ENCODE measurements at places on chromosomes 1 and 21.

DNA sequence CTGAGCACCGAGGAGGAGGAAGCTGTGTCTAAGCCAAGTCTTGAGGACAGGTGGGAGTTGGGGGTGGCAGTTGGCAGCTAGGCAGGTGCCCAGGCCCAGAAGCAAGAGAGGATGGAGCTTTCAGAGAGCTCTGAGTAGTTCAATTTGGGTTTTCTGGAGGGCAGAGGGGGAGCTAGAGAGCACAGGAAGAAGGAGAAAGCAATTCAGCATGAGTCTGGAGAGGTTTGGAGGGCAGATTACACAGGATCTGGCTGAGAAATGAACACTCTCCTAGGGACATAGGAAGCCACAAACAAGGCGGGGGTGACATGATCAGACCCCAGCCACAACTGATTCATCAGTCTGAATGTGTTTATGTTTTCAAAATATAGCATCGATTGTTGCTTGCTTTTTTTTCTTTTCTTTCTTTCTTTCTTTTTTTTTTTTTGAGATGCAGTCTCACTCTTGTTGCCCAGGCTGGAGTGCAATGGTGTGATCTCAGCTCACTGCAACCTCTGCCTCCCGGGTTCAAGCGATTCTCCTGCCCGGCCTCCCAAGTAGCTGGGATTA, 23.8 kb downstream of the PTPRF start:
- no peak for DNase-seq

- DNase-seq, result no peak
Measured at GRCh38 chr21:35925497-35925896, 134.8 kb downstream of the SETD4 start.

GRCh38 chr1:12629511-12629956, 11.5 kb upstream of the DHRS3 start:
- DNase-seq, result no peak

GRCh38 chr1:64325856-64326255, 122.4 kb downstream of the UBE2U start:
- no peak for DNase-seq

DNA sequence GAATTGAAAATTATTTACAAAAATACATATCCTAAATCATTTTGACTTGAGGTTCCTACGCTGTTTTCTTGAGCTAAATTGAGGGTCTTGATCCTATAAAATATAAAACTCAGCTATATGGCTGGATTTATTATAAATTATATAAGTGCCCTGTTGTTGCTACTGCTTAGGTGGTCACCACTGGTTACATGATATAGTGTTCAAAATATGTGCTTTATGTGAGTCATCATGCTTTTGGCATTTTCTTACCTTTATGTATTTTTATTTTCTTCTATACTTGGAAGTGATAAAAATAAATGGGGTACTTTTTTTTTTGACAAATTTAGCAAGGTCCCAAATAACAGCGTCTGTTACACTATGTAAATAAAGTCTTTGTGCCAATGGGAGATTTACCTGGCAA, 31.1 kb upstream of the PTPRC start:
- no peak for DNase-seq

DNA sequence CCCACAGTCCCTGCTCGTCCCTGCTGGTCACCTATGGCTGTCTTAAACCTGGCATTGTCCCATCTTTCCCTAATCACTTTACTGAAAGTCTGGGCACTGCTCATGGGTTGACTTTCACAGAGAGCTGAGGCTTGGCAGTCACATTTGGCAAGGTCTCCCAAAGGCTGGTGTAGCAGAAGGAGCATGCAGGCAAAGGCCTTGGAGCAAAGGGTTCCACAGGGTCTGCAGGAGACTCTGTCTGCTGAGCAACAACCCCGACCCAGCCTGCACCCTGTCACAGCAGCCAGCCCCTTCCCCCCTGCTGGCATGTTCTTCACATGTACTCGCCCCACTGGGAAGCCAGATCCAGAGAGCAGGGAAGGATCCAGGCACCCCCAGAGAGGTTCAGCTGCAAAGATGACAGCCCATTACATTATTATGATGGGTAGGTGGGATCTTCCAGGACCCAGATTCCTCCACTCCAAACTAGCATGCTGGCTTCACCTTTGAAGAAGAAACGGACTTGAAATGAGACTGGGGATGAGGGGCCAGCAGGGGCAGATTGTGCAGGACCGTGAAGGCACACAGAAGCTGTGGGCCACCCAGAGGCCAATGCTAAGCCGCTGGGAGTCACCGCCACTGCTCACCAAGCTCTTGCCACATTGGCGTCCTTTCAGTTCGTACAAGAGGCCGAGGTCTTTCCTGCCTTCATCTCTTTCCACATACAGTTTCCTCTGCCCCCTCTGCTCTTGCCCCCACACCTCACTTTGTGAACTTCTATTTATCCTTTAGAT, 14.2 kb upstream of the TMEM125 start:
- no peak for DNase-seq

DNA sequence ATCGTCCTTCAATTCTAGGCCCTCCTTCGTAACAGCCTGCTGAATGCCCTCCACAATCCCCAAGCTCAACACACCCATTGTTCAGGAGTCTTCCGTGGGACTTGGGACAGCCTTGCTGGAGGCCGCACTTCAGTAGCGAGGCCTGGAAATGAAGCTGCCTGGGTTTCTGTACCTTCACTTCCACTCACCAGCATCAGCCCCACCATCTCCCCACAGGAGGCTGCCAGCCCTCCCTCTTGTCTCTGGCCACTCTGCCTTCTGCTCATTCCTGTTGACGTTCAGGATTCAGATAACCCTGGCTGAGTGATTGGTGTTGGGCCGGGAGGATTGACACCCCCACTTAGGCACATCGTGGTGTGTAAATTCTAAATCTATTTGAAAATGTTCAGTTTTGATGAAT, 23.4 kb upstream of the CSF1 start:
- DNase-seq, result no peak

GRCh38 chr1:53114090-53114489, 28.3 kb downstream of the SLC1A7 start:
- DNase-seq, result no peak

DNA sequence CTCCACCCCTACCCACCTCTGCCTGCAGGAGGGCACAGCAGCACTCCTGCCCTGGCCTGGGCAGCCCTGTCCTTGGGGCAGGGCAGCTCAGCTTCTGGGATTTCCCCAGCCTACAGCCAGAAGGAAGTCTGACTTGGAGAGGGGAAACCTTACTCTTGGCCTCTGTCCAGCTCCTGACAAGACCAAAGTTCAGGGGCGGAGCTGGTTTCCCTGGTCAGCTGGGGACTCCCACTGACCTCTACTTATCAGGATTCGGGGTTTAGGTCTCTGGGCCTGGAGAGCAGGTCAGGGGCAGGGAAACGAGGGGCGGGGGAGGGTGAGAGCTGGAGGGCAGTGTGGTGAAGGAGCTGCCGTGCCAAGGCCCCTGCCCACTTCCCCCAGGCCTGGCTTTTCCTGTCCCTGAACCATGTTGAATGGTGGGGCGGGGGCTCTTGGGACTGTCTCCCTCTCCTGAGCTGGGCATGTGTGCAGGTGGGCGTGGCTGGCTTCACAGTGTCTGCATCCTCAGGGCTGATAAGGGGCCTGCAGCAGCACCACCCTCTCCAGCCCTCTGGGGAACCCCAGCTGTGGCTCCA, 16.8 kb upstream of the ETV3 start:
- DNase-seq, result no peak

- DNase-seq, result no peak
Measured at GRCh38 chr1:201709564-201710295, 119.2 kb upstream of the IPO9 start.

DNA sequence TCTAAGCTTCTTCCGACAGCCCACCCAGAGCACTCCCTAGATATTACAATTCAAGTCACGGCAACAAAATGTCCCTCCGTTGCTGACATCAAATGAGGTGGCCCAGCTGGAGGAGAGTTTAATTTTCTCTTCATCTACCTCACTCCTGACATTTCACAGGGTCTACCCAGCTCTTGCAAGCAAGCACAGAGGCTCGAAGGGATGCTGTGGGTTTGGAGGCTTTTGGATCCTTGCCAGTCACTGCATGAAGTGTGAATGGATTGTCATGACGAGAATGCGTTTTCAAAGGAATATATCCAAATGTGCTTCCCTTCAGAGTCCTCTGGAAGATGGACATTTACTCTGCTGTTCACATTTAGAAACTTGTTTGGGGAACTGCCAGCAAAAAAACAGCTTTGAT, 33.5 kb downstream of the CAPN8 start:
- DNase-seq, result no peak

DNA sequence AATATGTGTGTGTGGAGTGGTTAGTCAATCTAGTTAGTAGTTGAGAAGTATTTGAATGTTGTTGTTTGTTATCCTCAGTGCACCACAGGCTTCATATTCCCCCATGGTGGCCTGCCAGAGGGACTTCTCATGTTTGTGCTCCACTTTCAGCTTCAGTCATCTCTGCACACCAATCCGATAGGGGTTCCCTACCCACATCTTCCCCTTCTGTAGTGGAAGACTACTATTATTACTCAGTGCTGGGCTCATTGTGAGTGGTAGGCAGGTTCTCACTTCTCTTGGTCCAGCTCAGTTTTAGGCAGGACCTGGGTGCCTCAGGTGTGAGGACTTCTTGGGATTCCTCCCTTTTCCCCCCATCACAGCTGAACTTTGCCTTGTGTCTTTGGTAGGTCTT, 14.2 kb downstream of the MT1HL1 start:
- DNase-seq, result no peak

- no peak for DNase-seq
Measured at GRCh38 chr1:78003070-78003746, 1.5 kb upstream of the DNAJB4 start.

DNA sequence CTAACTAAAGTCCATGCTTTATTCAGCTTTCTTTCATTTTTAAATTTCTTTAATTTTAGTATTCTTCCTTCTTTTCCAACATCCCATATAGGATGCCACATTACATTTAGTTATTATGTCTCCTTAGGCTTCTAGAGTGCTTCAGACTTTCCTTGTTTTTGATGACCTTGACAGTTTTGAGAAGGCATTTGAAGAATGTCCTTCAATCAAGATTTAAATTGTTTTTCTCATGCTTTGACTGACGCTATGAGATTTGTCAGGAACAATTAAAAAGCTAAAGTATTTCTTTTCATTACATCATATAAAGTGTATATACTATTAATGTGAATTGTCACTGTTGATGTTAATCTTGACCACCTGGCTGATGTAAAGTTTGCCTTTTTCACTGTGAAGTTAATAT, 173.7 kb upstream of the LYPLAL1 start:
- DNase-seq, result no peak

DNA sequence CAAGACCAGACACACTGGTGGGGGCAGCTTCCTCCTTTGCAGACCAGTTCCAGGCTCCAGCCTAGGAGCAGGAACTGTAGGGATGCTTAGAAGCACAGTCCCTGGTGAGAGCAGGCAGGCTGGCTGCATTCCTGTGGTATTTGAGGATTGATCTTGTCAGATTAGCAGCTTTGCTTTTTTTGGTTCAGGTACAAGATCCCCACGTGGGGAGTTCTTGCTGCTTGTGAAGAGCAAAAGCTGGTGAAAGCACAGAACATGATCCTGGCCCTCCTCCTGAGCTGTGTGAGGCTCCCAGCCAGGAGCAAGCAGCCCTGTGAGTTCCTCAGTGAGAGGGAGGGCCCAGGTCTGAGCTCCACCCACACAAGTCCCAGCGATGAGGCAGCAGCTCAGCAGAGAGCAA, 75.3 kb upstream of the ARTN start:
- peak; percentile 90 for DNase-seq

DNA sequence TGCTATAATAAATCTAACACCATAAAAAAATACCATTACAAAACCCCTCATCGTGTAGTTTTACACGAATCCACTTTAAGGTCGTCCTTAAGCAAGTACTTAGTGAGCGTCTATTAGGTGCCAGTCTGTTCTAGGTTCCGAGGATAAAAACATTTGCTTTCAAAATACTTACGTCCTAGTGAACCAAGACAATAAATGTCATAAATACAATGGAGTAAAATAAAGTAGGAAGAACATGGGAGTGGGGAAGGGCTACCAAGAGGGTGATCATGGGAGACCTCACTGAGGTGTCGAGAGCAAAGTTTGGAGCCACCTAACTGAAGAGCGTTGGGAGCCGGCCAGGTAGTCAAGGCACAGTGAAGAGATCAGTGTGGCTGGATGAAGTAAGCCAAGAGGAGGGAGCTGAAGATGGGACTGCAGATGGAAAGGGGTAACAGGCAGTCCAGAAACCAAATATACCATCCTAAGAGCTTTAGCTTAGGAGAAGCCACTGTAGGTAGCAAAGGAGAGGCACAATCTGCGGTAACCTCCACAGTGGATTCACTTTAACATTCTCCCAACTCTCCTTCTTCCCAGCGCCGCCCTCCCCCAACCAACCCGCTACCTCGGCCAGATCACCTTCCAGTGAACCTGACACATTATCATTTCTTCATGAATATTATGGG, 684 bp downstream of the LTN1 start:
- DNase-seq, result no peak

GRCh38 chr1:43368646-43369020, 822 bp upstream of the ELOVL1 start:
- DNase-seq, result no peak

DNA sequence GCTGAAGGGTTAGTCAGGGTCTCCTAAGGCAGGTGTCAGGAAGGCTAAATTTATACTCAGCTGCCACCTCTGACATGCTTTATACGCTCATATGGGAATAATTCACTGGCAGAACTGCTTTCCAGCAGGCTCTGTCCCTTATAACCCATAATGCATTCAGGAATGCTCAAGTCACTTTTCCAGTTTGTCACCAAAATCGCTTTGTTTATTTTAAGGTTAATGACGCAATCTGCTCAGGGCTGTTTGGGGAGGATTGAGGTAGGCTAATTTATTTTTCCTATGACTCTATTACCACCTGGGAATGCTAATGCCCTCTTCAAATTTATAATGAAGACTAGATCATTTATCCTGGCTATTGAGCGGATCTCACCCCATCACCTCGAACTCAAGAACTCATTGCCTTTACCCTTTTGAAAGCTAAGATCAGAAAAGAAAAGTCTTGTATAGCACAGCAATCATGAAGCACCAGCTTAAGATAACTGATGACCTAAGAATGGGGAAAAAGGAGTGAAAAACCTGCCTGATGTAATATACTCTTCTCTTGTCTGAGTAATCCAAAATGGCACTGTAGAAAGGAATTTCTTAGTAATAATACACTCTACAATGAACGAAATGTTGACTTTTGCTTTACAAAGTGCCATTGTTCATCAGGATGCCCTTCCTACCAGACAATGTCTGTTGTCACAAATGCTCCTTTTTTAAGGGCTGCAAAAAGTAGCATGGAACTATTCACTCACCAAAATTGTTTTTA, 97.9 kb upstream of the EXO1 start:
- no peak for DNase-seq

DNA sequence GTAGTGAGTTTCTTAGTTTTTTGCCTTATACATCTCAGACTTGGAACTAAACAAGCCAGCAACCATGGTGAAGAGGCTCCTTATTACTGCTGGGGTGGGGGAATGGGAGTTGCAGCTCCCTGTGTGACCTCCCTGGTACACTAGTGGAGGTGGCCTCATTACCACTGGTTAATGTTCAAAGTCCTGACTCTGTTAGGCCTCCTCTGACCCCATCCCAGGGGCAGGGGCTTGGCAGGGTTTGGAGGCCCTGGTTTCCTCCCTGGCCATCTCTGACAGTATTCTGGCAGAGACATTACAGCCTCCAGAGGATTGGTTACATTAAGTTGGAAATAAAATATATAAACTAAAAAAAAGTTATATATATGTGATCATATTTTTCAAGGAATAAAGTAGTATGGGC, 45.2 kb downstream of the CLIC4 start:
- DNase-seq, result no peak

GRCh38 chr1:117654493-117655219, 48.8 kb downstream of the TENT5C start:
- DNase-seq, result no peak

- DNase-seq, result no peak
Measured at GRCh38 chr1:226497991-226498639, 50.4 kb upstream of the STUM start.

All from HS-27A (cell line).